ENCODE measurements at places on chromosomes 3 and 15.

- DNase-seq, result no peak
These were observed 12.4 kb downstream of the NTRK3 start for GRCh38 chr15:88243895-88244787.

DNA sequence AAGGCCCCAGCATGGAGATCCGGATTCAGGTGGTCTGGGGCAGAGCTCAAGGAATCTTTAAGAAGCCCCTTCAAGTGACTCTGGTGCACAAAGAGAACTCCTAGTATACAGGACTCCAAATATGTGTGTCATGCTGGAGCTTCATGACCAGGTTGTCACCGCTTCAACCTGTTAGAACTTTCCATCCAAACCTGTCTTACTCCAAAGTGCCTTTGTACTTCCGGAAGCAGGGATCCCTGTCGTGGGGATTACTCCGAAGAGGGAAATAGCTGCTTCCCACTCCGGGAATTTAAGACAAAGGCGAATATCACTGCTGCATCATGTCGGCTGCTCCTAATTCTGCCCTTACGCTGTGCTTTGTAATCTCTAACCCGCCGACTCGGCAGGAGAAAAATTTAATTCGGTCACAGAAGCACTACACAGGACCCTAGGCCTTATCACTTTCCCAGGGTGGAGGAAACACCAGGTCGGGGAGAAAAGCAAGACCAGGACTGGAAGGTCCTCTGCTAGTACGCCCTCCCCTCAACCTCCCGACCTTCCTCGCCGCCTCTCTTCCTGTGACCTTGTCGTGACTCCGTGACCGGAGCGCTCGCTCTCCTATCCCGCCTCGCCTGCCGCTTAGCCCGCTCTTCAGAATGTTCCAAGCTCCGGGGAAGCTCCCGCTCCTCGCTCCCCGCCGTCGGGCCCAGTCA is 730 bp downstream of the HIGD1A start:
- DNase-seq, result no peak

- no peak for DNase-seq
These were observed 30.7 kb downstream of the NBEAL2 start for GRCh38 chr3:47010111-47010712.

GRCh38 chr3:188097791-188098190 is 56.2 kb upstream of the LPP start:
- DNase-seq, result no peak

- DNase-seq, result no peak
These were observed 304.1 kb downstream of the ZNF621 start for GRCh38 chr3:40828741-40829415.

DNA sequence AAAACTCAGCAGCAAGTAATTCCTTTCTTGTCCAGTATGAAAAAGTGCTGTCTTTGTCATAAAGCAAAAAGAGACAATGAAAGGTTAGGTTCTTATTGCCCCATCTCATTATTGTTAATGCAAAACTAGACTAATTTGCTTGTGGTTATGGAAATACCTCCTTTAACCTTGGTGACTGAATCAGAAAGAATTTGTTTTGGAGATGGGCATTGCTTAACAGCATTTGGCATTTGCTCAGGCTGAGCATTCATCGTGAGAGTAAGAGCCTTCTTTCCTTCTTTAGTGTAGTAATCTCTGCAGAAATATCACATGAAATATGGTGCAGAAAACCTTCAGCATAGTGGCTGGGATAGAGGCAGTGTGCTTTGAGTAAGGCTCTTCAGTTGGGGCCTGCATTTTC is 103.1 kb downstream of the CNTN6 start:
- DNase-seq, result no peak

Measured in stimulated activated CD4-positive, alpha-beta T cell treated with anti-CD3 and anti-CD28 coated beads, Interleukin-15, amount 100 ng/mL, for 1 hour (primary cell).